ENCODE measurements at places on chromosomes 6 and 20.

- DNase-seq: peak; percentile 81
Observed at GRCh38 chr20:50283922-50284810, 93.5 kb downstream of the CEBPB start.

DNA sequence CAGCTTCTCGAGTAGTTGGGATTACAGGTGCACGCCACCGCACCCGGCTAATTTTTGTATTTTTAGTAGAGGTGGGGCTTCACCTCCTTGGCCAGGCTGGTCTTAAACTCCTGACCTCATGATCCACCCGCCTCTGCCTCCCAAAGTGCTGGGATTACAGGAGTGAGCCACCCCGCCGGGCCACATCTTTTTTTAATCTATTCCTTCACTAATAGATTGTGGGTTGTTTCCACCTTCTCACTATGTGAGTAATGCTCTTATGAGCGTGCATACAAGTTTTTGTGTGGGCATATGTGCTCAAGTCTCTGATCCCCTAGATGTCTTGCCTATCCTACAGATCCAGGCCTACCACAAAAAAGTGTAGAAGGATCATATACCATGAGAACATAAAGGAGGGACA lies 30.7 kb downstream of the CARMIL1 start:
- no peak for DNase-seq

DNA sequence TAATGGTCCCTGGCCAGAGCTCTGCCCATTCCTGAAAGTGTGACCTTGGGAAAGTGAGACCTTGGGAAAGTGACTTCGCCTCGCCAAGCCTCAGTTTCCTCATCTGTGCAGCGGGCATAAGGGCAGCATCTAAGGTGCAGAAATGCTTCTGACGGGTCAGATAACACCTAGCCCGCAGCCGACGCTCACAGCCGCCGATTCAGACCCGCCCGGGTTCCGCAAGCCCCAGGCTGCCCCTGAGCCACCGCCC lies 486 bp downstream of the FKBP1A start:
- DNase-seq: no peak

- DNase-seq: no peak
Observed at GRCh38 chr6:89927791-89928550, 33.7 kb downstream of the GJA10 start.

DNA sequence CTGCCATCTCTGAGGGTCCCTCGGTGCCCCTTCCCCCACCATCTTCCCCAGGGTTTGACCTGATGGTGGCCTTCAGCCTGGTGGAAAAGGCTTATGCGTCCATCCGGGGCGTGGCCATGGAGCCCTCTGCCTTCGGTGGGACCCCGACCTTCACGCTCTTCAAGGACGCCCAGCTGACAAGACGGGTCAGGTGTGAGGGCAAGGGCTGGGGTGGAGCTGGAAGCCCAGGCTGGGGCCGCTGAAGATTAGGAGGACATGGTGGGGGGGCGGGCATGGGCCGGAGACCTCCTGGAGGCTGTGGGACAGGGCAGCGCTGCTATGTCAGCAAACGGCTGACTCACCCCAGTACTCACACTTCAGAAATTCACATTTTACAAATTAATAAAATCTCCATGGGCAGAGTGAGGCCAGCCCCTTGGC lies 23.5 kb downstream of the COL20A1 start:
- no peak for DNase-seq

GRCh38 chr6:31686483-31686882 lies 5.6 kb upstream of the LY6G5C start:
- DNase-seq: no peak

GRCh38 chr6:73308712-73309534 lies 45.2 kb downstream of the DPPA5 start:
- DNase-seq: no peak

DNA sequence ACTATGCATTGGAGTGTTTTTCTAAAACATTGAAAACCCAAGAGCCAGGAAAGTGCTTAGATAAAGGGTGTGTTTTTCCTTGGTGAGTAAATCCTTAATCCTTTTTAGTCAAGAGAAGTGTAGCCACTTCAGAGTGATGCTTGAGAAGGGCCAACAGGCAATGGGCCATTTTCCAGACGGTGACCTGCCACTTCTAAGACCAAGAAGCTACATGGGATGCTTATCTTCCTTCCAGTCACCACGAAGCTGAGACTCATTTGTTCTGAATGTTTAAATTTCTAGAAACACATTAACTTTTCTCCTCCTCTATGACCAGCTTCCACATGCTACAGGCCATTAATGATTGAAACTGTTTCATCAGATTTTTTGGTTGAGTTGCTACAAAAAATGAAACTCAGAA lies 34.4 kb upstream of the NHSL1 start:
- DNase-seq: no peak

- DNase-seq: peak; percentile 82
Observed at GRCh38 chr20:59515013-59515905, 89.1 kb upstream of the PHACTR3 start.

DNA sequence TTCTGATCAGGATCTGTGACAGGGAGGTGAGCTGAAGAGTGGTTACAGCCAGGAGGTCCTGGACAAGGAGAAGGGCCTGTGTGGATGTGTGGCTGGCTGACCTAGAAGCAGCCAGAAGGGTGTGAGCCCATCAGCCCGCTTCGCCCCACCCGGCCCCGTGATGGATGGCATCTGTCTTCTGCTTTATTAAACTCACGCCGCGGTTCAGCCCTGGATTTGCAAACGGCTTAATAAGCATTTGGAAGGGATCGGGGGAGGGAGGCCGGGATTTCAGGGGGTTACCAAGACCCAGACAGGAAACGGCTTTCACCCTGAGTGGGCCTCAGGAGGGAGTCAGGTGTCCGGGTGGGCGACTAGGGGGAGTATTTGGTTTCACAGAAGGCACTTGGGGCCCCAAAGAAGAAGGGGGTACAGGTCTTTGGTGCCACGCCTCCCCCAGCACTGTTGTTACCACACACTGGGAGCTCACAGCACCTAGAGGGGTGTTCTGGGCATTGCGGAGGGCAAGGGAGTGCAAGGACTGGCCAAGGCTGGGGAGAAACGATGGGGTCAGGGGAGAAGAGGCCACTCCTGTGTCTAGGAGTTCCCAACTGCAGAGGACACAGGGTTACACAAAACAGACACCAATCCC lies 53.8 kb upstream of the FOXP4 start:
- no peak for DNase-seq
